PC-3 (cell line): ENCODE measurements at places on chromosomes 1 and 21.

DNA sequence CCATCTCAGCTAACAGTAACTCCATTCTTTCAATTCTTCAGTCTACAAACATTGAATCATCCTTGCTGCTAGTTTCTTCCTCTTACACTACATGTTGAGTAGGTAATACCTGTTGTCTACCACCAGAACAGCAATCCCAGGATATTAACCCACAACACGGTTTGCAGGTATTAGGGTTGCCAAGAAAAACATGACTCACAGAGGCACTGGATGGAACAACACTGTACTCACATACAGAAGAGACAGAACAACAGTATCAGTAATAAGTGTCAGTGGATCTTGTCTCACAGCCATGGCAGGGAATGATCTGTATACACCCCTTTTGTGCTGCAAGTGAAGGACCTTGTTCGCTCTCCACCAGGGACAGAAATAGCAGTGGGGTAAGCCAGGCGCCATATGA lies 212.1 kb downstream of the GPR52 start:
- peak; percentile 86 for DNase-seq

DNA sequence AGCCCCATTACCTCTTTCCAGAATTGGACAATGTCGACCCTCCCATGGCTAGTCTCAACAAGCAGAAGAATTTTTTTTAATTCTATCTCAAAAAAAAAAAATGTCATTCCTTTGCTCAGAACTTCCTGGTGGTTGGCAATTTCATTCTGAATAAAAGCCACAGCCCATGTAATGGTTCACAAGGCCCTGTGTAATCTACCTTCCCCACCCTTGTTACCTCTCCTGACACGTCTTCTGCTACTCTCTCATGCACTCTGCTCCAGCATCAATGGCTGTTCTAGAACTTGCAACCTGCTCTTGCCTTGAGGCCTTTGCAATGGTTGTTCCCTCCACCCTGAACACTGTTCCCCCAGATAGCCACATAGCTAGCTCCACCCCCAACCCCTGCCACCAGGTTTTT lies 25.4 kb downstream of the NUAK2 start:
- no peak for DNase-seq

GRCh38 chr1:69648486-69648885 lies 80.8 kb downstream of the LRRC7 start:
- DNase-seq = no peak

- DNase-seq = no peak
Measured at GRCh38 chr1:77475641-77476040, 193.8 kb downstream of the AK5 start.

DNA sequence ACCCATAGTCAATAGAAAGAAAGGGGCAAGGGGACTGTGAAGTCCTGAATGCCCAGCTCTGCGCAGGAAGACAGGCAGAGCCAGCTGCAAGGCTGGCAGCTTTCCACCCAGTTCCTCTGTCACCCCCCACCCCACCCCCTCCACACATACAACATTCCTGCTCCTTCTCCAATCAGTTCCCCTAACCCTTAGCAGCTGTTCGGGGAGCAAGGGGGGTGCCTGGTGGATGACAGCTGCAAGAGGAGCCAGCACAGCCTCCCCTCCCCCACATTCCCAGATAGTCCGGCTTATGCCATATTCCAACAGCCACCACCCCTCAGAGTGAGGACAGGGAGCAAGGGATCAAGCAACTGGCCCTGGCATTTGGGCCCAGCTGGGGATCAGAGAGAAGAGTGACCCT lies 9.7 kb downstream of the ARHGEF2 start:
- DNase-seq = no peak

DNA sequence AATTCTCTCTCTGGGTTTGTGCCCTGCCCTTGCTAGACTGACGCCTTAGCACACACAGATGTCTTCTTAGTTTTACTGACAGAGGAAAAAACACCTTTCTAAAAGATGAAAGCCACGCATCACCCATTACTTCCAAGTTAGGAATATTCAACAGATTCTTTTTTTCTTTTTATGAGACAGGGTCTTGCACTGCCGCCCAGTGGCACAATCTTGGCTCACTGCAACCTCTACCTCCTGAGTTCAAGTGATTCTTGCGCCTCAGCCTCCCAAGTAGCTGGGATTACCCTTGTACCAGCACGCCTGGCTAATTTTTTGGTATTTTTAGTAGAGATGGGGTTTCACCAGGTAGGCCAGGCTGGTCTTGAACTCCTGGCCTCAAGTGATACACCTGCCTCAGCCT lies 169.2 kb downstream of the APP start:
- DNase-seq = no peak

DNA sequence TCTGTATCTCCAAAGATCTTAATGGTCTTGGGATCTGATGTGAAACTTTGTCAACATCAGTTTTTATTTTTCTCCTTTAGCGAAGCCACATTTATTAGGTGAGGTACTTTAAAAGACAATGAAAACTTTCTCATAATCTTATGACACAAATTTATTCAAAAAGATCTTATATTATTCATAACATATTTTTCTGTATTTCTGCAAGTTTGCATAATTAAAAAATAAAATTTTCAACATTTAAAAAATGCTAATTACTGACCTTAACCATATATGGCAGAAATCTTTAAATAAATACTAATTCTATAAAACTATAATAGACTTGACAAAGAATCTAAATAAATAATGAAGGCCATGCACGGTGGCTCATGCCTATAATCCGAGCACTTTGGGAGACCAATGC lies 72.5 kb downstream of the PRPF38A start:
- DNase-seq = no peak

- DNase-seq = no peak
Measured at GRCh38 chr1:44820328-44821239, 12.3 kb downstream of the BTBD19 start.

DNA sequence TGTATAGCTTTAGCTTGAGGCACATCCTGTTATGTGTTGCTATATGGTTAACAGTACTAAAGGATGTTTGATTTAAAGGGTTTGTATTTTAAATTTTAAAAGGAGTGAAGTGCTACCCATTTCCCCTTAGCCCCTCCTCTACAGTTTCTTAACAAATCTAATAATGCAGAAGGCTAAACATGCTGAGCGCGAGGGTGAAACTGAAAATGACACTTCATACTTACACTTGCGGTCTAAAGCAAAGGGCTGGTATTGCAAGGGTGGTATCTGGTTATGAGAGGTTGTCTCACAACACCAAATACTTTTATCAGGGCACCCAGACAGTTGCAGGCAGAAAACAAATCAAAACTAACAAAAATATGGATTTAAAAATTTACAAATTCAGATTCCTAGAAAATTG lies 172.3 kb downstream of the SIPA1L2 start:
- DNase-seq = no peak

- DNase-seq = peak; percentile 72
Measured at GRCh38 chr1:190170321-190170720, 307.3 kb downstream of the BRINP3 start.

GRCh38 chr1:20377516-20378270 lies 87.0 kb downstream of the VWA5B1 start:
- DNase-seq = no peak

GRCh38 chr1:2495026-2495425 lies 18.9 kb downstream of the PLCH2 start:
- DNase-seq = no peak

GRCh38 chr1:87334351-87335174 lies 5.9 kb downstream of the LMO4 start:
- DNase-seq = peak; percentile 17

DNA sequence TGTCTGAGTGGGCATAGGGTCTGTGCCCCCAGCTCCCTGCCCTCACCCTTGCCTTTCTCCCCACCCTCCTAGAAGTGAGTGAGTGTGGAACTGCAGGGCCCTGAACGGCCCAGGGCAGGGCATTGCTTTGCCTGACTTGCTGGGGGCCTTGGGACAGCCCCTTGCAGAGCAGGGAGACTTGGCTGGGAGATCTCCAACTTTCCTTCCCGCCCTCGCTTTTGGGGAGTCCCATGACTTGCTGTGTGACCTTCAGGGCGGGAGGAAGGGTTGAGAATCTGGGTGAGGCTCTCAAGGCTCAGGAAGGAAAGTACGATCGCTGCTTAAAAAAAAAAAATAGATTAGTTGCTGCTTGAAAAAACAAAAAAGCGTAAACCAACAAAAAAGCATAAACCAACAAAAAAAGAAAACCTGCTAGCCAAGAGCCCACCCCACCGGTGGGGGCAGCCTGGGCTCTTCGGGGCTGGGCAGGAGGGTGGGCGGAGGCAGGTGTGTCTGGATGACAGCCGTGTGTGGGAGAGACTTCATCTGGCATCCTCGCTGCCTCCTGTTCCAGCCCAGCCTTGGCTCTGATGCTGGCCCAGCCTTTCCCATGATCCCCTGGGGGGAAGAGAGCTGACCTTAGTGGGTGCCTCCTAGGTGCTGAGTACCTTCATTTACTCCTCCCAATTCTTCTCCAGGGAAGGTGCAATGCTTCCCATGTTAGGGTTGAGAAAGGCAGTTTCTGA lies 6.5 kb downstream of the NBL1 start:
- no peak for DNase-seq

GRCh38 chr1:9651220-9651564 lies 339 bp upstream of the PIK3CD start:
- no peak for DNase-seq

GRCh38 chr1:211551638-211552460 lies 27.1 kb downstream of the SLC30A1 start:
- DNase-seq = peak; percentile 50

DNA sequence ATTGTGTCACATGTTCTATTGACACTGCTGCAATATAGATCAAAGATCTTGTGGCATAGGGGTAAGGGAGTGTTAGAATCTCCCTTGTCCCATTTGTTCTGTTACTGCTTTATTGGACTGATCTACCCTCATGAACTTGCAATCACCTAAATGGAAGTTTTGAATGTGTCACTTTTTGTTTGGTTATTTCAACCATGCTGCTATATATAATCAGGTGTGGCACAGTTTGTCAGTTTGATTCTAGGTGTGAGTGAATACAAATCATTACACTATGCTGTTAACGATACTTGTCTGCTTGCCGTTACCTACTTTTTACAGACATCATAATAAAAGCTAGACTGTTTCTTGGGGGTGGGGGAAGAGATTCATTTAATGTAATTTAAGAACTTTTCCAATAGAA lies 82.6 kb downstream of the MAB21L3 start:
- DNase-seq = no peak

DNA sequence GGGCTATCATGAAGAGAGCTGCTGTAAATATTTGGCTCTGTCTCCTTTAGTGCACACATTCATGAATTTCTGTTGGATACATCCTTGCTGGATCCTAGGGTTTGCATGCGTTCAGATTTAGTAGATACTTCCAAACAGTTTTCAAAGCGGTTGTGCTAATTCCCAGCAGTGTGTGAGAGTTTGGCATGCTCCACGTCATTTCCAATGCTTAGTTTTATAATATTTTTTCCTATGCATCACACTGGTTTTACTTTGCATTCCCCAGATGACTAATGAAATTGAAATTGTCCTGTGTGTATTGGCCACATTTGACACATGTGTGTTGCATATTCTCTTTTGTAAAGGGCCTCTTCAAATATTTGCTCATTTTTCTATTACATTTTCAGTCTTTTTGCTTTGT lies 18.5 kb upstream of the AADACL3 start:
- DNase-seq = peak; percentile 27

DNA sequence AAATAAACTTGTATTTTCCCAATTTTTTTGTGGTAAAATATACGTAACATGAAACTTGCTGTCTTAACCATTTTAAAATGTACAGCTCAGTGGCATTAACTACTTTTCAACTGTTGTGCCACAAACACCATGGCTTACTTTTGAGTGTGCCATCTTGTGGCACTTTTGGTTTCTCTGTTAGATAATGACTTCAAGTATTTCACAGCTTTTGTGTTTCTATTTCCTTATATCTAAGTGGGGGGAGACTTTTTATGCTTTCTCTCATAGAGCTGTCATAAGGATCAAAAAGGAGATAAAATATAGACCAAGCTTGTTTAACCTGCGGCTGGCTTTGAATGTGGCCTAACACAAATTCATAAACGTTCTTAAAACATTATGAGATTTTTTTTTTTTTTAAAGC lies 44.3 kb downstream of the CDC14A start:
- no peak for DNase-seq

DNA sequence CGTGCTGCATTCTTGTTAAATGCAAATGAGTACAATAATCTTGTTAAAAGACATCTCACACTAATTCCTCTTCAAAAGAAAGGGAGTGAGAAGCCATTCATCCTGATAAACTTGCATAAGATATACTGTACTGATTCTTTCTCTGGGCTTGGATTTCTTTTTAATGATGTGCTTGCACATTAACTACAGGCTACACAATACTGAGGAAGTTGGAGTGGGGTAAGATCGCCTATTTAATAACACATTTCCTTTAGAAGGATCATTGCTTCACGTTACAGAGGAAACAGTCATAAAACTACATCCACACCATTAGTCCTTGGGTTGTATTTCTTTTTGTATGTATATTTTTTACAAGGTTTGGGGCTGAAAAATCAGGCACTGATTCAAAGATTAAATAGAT lies 36.6 kb downstream of the NRIP1 start:
- no peak for DNase-seq

- DNase-seq = no peak
Measured at GRCh38 chr1:1942753-1943656, 23.9 kb upstream of the TMEM52 start.

DNA sequence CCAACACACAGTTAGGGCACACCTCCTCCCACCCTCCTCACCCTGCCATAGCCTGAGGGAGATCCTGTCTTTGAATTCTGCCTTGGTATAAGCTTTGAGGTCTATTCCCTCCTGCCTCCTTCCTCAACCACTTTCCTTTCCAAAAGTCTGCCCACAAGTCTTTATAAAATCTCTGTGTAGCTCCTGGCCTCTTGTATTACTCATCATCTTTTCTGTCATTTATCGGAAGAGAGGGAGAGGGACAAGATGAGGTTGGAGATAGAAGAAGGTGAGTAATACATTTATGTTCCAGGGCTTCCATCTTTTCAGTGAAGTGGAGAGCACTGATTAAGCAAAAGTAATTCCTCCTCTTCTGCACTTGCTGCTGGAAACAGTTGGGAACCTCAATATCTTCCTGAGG lies 30.5 kb upstream of the EFCAB14 start:
- DNase-seq = peak; percentile 69

DNA sequence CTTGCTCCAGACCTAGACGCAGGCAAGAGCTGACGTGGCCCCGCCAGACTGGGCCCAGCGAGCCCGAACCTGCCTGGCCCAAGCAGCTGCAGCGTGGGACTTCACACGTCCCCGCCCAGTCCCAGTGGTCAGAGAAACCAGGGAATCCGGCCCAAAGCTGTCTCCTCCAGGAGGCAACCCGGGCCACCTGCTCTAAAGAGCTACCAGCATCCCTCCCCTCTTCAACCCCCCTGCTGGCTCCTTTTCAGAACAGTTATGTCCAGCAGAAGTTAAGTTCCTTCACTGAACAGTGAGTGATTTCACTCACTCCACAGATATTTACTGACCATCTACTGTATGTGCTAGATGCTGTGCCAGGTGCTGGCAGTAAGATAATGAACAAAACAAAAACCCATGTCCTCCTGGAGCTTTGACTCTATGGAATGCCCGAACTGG lies 2.1 kb upstream of the EFNA1 start:
- DNase-seq = no peak

- peak; percentile 100 for DNase-seq
Measured at GRCh38 chr1:173056365-173056764, 5.6 kb upstream of the TNFSF18 start.

- DNase-seq = no peak
Measured at GRCh38 chr1:8112611-8113261, 86.6 kb upstream of the ERRFI1 start.
